ENCODE measurements at places on chromosomes 5 and 9.

- no peak for DNase-seq
These were observed 56.5 kb upstream of the RICTOR start for GRCh38 chr5:39130716-39131115.

GRCh38 chr9:93091453-93092081 lies 4.5 kb upstream of the CARD19 start:
- DNase-seq: no peak

GRCh38 chr5:62283861-62284260 lies 22.1 kb upstream of the KIF2A start:
- DNase-seq: no peak

DNA sequence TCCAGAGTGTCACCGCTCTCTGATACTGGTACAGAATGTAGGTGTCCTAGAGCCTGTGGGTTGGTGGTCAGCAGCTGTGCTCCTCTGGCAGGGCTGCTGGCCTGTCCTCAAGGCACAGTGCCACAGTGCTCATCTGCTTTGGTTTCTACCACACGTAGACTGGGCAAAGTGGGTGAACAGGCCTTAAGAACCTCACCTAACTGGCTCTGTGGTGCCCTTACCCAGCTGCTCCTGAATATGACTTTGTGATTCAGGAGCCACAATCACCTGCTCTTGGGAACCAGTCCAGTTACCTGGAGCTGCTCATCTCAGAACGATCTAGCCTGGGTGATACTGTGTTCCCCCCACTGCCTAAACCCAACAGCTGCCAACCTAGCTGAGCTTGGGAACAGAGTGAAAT lies 6.4 kb downstream of the NOP16 start:
- DNase-seq: no peak

DNA sequence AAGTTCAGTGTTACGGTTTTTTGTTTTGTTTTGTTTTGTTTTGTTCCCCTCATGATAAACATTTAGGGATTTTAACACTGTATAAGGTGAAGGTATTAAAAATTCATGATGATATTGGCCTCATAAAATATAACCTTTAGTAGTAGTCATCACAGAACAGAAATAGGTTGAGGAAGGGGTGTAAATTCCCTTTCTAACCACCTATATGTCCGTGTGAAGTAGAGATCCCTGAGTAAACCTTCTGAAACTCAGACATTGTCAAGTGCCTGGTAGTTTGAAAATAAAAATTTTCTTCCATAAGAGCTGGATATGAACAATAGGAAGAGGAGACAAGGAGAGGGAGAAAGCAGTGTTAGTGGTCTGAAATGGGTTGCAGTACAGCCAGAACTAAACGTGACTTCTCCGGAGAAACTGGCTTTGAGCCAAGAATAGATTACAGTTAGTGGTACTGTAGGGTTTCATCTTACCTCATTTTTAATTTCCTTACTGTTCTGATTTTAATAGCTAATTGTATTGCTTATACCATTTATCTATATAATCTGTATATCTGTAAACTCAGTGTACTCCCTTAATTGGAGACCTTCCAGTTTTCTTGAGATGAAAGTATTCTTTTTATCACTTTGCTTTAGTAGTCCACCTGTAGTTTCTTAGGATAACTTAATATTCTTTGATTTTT lies 18.3 kb downstream of the UGCG start:
- no peak for DNase-seq

GRCh38 chr9:99180199-99180598 lies 41.5 kb downstream of the ALG2 start:
- no peak for DNase-seq

Data from right lung (tissue), 10 donors.